Non-pigmented ciliary epithelial cell (primary cell): ENCODE measurements at places on chromosomes 7 and 10.

DNA sequence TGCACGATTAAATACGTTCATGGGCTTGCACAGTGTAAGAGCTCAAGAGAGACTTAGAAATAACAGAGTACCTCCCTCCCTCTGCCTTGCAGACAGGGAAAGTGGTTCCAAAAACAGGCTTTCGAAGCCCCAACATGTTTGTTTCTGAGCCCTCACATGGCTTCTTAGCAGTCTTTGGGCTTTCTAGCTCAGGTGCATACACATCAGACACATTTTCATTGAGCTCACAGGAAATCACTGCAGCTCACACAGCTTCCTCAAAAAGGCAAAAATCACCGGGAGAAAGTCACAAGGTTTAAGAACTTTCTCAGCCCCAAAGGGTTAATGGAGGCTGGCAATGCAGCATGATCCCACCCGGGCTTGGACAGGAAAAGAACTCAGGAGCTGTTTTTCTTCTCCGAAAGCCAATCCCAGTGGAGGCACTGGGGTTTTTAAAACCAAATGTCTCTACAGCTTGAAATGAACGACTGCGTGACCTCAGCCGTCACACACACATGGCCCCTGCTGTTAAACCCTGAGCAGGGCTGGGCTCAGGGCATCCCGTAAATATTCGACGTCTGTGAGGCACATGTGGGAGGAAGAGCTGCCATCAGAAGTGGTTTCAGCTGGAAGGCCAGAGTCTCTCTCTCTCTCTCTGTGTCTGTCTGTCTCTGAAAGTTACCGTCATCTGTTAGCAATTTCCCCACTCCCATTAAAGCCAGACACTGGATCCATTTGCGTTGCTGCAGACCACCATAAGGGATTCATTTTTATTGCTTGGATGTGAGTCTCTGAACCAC, 69.7 kb downstream of the CALML3 start:
- no peak for DNase-seq

DNA sequence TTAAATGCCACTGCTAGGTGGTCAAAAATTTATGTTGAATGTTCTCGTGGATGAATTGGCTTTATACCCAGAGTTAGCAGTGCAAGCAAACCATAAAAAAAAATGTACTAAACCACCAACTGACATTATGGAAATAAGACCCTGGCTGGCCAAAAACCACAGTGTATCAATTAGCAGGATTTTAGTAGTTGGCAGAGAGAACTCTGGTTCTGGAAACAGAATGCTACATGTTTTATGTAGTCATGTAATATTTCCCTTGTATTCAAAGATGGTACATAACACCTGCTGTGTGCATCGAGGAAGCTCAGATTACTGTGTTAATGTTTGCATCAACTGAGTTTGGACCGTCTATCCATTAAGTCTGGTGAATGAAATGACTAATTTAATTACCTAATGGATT, 618.5 kb downstream of the CCSER2 start:
- no peak for DNase-seq

DNA sequence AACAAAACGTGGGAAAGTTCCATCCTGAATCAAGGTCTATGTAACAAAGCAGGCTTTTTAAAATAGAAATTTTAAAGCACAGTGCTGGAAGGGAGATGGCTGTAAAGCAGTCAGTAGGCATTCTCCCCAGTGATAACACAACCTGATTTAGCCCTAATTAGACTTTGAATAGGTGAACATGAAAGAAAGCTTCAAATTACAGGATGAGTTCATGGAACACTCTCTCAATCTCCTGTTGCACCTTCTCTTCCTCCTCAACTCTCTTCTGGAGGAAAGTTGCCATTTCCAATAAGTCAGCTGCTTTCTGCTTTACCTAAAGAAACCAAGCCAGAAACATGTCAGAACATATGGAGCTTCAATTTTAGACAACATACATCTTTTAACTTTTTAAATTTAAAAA, 20.1 kb downstream of the SFR1 start:
- DNase-seq: no peak

DNA sequence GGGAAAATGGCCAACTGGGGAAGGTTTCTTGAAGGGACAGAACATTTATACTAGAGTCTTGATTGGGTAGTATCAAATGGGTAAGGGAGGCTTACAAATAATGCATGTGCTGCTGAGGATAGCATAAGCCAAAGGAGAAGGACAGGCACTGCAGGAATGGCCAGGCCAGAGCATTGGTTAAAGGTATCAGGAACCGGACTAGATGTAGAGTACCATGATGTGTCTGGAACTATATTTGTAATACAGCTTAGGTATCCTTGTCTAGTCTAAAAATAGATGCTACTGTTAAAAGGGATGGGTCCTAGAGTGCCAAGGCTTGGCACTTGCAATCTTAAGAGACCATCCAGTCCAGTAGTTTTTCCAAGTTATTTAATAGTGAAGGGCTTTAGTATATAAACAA, 20.3 kb downstream of the TMEM243 start:
- no peak for DNase-seq

- no peak for DNase-seq
These were observed 53.5 kb upstream of the TNS3 start for GRCh38 chr7:47635091-47636080.

DNA sequence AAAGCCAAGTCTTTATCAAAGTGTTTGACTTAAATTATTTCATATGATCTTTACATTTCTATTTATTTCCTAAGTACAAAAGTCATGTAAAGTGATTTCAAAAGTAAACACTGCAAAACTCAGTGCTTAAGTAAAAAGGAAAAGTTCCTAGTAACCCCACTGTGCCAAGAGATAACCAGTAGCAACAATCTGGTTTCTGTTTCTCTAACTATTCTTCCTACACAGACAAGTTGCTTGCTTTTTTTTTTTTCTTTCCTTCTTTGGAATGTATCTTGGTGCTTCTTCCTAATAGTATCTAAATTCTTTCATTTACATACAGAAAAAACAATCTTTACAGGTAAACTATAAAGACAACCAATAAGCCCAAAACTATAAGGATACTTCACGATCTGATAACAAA, 3.1 kb downstream of the JCAD start:
- DNase-seq: no peak

DNA sequence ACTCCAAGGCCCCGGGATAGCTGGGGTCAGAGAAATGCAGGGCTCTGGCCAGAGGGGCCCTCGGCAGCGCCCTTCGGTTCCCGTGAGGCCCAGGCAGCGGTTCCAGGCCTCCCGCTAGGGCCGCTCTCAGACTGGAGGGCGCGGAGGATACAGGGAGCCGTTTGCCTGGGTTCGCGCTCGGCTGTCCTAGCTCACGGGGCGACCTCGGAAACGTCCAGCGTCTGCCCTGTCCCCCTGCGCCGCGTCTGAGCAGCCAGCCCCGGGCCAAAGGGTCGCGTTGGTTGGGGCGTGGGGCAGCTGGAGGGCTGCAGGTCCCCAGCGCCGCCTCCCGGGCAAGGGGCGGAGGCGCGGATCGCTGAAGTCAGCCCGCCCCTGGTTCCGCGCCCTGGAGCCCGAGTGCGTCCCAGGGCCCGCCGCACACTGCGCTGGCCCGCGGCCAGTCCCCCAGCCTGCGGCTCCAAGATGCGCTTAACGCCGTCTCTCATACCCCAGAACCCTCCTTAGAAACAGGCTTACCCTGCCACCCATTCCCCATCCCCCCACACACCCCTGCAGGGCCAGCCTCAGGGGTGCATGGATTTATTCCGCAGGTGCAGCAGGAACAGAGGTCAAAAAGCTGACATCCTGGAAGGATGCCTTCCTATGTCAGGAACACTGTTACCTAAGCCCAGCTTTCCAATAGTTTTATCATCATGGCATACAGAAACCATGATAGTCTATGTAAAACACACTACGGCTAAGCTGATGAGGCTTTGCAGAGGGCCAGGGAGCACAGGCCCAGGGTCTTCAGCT, 22.1 kb upstream of the OPN4 start:
- DNase-seq: no peak

DNA sequence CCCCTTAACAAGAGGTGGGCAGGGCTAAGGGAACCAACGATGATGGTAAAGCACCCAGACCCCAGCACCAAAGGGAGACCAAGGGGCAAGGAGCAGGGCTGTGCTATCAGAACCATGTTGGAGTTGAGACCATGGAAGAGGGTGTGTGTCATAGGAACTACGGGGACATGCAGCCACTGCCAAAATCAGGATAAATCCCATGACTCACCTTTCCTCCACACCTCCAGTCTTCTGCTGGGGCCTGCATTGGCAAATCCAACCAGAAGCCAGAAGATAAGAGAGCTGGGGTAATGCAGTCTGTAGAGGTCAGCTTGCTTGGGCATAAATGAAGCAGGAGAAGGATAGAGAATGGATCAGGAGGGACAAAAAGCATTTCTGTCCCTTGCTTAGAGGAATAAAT, 42.7 kb upstream of the SMARCD3 start:
- no peak for DNase-seq

GRCh38 chr10:33743429-33743857, 409.0 kb upstream of the NRP1 start:
- DNase-seq: no peak

DNA sequence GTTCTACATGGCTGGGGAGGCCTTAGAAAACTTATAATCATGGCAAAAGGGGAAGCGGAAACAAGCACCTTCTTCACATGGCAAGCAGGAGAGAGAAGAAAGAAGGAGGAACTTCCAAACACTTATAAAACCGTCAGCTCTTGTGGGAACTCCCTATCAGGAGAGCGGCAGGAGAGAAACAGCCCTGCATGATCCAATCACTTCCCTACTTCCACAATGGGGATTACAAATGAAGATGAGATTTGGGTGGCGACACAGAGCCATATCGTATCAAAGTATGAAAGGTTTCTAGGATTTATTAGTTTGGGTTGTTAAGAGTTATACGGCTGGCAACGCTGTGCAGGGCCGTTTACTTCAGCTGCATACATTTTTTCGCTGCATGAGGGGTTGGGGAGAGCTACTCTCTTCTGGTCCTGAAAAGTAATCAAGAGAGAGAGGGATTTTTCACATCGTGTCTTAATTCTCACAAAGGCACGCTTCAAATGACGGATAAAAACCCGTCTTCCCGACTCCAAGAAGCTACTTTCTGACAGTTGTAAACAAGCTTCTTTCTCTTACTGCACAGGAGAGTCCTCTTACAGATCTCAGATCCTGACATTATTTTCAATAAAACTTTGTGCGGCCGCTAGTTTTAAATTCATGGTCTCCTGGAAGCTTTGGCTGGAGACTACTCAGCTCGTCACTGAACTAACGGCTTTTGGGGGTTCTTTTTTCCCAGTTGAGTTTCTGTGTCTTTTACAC, 751 bp upstream of the GTPBP10 start:
- no peak for DNase-seq

- DNase-seq: no peak
These were observed 53.2 kb downstream of the FAM53B start for GRCh38 chr10:124691002-124691401.

DNA sequence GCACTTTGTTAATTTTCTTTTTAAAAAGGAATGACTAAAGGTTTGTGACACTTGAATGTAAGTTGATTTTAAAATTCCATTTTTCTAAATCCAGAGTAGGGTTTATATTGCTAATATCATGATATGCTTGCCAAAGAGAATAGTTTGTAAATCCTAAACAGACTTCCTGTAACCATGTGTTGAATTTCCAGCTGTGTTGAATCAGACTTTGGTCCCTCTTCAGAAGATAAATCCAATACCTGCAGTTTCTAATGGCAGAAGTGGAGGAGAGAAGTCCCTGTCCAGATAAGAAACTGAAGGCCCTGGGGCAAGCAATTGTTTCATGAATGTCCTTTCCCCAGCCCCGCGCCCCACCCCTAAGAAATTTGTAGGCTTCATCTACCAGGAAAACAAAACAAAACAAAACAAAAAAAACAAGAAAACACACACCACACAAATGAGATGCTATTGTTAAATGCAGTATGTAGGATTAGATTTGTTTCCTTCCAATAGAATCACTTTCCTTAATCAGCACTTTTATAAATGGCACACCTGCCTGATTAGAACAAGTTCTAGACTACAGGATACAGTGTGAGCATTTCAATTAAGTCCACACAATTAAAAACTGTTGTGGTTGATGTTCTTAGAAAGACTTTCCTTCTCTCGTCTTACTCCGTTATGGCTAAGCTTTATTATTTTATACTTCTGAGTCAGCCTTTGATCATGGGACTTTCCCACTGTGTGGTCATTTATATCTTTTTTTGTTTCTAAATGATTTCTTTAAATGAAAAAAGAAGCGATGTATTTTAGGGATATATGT, 122.8 kb downstream of the KAT6B start:
- no peak for DNase-seq

GRCh38 chr7:151631953-151632749, 112.5 kb upstream of the RHEB start:
- DNase-seq: no peak

DNA sequence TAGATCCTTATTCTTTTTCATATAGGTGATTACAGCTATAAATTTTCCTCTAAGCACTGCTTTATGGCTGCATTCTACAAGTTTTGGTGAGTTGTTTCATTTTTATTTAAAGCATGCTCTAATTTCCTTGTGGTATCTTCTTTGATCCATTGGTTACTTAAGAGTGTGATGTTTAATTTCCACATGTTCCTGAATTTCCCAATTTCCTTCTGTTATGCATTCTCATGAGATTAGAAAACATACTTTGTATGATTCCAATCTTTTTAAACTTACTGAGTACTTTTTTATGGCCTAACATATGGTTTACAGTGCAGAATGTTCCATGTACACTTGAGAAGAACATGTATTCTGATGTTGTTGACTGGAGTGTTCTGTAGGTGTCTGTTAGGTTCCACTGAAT, 53.4 kb downstream of the MYL10 start:
- DNase-seq: no peak

- no peak for DNase-seq
These were observed 24.1 kb upstream of the SH2B2 start for GRCh38 chr7:102262546-102262945.

- DNase-seq: no peak
These were observed 18.9 kb upstream of the ACTA2 start for GRCh38 chr10:88971221-88972061.
